Globus pallidus (tissue), 1 donor: ENCODE measurements at places on chromosomes 3 and 15.

DNA sequence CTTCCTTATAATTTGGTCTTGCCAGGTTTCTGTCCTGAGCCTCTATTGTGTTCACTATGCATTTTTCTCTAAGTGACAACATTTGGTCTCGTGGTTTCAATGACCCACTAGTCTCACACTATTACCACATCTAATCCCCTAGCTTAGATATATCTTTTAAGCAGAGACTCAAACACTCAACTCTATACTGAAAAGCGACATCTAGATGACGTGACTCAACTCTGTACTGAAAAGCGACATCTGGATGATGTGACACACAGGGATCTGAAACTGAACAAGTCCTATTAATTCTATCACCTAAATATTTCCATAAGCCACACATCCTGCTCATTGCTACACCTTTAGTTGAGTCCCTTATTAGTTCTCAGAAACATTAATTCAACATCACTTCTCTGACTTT lies 141.7 kb upstream of the MBNL1 start:
- DNase-seq, result no peak

GRCh38 chr3:23816721-23817120 lies 11.0 kb downstream of the UBE2E1 start:
- no peak for DNase-seq

- DNase-seq, result peak; percentile 83
These were observed 24.7 kb downstream of the LOXL1 start for GRCh38 chr15:73950831-73951561.

DNA sequence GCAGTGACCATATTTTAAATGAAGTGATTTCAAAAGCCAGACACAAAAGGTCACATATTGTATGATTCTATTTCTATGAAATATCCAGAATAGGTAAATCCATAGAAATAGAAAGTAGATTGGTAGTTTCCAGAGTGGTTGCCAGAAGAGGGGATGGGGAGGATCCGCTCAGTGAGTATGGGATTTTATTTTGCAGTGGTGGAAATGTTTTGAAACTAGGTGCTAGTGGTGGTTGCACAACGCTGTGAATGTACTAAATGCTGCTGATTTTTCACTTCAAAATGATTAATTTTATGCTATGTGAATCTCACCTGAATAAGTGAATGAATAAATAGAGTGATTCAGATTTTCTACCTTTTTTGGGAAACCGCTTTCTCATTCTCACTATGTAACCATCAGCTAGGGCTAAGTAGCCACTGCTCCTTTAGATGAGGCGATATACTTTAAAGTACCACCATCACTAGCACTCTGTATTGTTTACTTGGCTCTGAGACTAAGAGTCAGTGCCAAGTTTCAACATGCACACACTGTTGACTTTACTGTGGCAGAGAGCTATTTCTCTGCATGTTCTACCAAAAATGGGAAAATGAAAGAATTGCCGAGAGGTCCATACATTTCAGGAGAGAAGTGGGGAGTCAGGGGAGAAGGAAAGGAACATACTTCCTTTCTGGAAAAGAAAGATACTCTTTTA lies 90.7 kb upstream of the GOLIM4 start:
- no peak for DNase-seq

DNA sequence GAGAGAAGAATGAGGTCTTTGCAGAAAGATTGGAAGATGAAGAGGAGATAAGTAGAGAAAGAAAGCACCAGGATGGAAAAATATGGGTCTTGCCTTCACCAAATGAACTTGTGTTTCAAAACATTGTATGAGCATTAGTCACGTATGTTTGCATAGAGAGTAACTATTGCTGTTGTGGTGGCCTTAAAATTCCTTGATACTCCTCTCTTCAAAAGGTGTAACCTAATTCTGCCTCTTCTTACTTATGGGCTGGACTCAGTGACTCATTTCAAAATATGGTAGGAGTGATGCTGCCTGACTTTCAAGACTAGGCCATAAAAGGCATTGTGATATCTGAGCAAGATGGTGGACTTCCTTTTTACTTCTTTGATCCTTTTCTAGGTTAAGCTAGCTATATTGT lies 228.7 kb upstream of the ZNF385D start:
- DNase-seq, result no peak

GRCh38 chr3:185313693-185314246 lies 49.2 kb upstream of the MAP3K13 start:
- no peak for DNase-seq

GRCh38 chr15:64739577-64740143 lies 35.7 kb downstream of the RBPMS2 start:
- DNase-seq, result no peak

DNA sequence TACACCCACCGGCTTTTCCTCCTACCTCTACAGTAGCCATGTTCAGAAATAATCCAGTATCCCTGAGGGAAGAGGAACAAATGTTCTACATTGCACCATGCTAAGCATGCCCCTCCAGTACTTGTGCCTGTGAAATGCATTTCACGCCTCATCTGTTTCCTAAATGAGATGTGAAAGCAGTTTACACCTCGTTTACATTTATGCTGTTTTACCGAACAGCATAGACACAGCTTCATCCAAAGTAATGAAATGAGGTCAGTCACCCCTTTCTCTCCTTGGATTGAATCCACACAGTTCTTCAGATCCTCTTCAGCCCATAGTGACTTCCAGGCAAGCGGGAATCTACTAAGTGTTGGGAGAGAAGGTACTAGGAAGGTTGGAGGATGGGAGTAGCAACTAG lies 514.3 kb downstream of the PDCD6IP start:
- DNase-seq, result no peak
